ENCODE measurements at places on chromosomes 1 and 21.

DNA sequence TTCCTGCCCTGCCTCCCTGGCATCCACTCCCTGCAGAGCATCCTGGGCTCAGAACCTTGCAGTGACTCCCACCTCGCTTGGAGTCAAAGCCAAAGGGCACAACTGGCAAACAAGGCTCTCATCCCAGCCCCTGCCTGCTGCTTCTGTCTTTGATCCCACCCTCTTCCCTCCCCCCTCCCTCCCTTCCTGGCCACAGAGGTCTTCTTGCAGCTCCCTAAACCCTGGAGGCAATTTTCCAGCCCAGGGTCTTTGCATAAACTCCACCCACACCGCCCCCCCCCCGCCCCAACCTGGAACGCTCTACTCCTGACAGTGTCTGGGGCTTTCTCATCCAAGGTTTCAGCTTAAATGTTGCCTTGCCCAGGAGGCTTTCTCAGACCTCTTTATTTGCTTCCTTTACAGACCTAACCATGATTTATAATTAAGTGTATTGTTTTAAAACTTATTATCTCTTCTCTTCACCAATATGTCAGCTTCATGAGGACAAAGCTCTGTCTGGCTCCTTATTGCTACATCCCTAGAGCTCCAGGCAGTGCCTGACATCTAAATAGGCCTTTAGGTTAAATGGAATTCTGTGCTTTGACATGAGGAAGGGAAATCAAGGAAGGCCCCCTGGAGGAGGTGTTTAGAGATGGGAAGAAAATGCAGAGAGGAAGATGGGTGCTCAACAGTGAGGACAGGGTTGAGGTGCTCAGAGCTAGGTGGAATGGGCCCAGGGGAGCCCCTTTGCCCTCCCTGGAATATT is 37.7 kb upstream of the PADI1 start:
- DNase-seq = no peak

GRCh38 chr1:229908689-229909088 is 158.3 kb upstream of the GALNT2 start:
- DNase-seq = no peak

- no peak for DNase-seq
Observed at GRCh38 chr1:216910081-216910840, 187.0 kb upstream of the ESRRG start.

DNA sequence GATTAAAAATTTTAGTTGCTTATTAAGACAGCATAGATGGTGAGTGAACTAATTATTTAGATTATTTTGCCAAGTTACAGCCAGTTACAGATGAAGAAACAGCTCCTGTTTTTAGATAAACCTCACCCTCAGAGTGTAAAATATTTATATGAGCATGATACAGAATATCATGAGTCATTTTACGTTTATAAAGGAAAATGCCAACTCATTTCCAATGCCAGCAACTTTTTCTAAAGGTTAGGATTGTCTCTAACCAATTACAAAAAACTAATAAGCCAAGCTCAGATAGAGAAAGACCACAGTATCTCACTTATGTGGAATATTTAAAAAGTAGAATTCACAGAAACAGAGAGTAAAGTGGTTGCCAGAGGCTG is 590.1 kb downstream of the LTN1 start:
- no peak for DNase-seq

- no peak for DNase-seq
Observed at GRCh38 chr1:248155927-248156326, 11.0 kb downstream of the OR2M5 start.

DNA sequence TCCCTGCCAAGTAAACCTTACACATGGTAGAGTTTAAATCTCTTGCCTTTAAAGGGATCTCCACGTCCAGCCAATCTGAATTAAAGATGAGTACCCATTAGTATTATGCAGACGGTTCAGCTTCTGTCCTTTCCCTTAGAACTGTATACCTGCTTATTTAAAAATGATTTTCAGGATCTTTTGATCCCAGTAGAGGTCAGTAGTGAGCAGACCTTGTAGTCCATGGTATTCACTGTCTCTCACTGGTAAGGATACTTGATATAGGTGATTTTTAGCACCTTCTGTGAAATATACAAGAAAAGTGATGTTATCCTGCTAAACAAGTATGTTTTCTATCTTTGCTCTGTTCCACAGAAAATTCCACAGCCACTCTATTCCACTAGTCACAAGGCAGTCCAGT is 1211.6 kb upstream of the ADGRL4 start:
- no peak for DNase-seq

DNA sequence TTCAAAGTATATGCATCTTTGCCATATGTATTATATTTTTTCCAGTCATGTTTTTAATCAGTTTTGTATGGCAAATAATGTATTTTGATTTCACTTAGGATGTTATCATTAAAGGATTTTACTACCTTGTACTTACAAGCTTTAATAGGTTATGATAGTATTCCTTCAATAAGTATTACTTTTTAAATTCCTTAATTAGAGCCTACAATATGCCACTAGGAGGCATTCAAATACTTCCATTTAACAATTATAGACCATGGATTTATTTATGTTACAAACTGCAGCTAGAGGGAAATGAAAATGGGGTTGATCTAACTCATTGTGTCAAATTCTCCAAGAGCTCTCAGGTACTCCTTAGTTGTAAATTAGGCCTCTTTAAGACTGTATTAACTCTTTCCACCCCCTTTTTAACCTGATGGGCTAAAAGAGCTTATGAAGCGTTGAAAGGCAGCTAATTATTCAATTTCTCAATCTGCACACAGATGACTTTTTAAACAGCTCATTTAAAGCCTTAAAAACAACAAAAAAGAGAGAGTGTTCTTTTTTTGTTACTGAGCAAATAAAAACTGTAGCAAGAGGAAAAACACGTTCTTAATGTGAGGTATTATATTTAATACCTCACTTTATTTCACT is 156.2 kb downstream of the DENND1B start:
- no peak for DNase-seq

DNA sequence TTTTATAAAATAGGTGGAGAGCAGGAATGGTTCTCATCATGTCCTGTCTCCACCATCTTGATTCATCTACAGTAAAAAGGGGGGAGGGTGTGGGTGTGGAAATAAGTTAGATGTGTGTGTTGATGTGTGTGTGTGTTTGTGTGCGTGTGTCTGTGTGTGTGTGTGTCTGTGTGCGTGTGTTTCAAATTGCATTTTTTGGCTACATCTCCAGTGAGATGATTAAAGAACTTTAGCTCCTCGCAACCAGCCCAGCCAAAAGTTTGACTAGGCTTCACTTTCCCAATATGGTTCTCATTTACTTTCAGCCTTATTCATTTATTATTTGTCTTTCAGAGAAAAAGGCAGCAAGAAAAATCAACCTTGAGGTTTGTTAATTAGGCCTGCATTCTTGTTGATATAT is 14.7 kb upstream of the HAO2 start:
- no peak for DNase-seq

DNA sequence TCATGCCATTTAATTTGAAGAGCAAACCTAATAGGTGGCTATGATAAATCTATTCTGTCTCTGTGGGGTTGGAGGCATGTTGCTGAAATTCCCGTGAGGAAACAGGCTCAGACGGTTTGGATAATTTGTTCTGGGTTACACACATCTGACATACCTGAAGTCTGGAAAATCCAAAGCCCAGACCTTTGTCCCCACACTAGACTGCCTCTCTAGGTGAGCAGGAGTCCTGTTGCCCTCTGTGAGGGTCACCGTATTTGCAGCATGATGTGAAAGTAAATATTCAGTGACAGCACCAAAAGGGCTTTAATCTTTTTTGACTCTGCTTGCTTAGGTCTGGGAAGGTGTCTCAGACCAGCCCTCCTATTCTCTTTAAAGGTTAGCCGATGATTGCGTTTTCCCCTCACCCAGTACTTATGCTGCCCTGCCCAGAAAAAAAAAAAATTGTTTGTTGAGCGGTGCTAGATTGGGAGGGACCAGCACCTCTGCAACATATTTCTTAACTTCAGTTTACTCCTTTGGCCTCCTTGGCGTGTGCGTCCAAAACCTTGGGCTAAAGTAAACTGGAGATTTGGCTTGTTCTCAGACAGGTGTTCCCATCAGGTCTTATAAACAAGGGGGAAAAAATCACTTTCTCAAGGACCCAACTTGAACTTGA is 67.0 kb downstream of the CACHD1 start:
- DNase-seq = no peak

GRCh38 chr1:76951153-76951552 is 83.9 kb downstream of the ST6GALNAC5 start:
- DNase-seq = no peak

DNA sequence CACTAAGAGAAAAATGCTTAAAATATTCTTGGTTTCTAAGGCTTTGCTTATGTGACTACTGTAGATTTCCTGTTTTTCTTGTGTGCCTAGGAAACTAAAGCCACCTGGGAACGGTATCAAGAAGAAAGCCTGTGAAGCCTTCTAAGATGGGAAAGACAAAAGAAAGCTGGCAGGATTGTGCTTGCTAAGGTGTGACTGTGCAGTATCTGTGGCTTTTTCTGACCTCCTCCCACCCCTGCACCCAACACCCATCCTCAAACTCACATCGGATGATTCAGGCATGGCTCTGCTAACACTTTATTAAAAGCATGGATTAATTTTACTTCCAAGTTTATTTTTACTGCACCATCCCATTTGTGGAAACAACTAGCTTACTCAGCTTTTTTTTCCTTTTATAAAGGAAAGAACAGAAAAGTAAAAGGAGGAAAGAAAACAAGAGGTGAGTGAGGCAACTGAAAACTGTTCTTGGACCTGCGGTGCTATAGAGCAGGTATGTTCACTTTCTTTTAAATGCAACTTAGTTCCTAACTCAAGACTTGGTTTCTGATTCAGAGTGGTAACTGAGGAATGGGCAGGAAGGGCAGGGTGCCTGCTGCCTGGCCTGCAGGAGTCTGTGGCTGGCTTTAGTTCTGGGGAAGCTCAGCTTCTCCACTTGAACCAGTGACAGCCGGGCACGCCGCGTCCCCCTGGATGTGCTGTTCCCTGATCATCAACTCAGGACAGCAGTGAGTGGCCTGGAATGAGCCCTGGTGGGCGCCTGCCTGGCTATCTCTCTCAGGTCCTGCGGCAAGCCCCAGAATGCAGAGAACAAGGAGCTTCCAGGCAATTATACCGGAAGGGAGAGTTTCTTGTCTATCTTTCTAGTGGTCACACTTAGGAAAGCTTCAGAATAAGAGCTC is at the start of gene GBP6:
TSS of gene GBP6 (plus strand) at position 422 of the 899 bp plus-strand sequence. CDS start 4,493 bp downstream, outside the sequence.
- DNase-seq = peak; percentile 51

- DNase-seq = no peak
Observed at GRCh38 chr1:93620841-93621210, 60.8 kb downstream of the BCAR3 start.

- peak; percentile 95 for DNase-seq
Observed at GRCh38 chr1:193479187-193479586, 292.8 kb upstream of the B3GALT2 start.

GRCh38 chr1:179938752-179939151 is 15.9 kb upstream of the CEP350 start:
- DNase-seq = no peak

DNA sequence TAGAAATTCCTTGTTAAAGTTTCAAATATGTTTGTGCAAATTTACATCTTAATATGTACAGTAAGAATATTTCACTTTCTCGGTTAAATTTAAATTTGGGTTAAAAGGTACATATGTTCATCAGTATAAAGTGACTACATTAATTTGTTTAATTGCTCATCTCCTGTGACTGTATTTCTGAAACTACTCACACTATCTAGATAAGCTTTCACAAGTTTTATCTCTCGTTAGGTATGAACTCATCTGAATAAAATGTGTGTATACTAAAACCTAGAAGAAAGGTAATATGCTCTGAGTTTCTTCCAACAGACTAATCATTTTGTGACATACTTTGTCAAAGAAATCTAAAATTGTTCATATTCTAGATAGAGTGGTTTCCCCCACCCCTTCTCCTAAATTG is 150.7 kb downstream of the PATJ start:
- no peak for DNase-seq

DNA sequence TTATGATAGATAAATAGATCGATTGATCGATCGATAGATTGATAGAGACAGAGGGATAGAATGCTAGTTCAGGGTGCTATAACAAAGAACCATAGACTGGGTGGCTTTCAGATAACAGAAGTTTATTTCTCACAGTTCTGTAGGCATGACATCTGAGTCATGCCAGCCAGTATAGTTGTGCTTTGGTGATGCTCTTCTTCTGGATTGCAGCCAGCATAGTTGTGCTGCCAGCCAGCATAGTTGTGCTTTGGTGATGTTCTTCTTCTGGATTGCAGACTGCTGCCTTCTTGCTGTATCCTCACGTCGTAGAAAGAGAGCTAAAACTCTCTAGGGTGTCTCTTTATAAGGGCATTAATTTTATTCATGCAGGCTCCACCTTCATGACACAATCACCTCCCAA is 860.8 kb downstream of the BRINP3 start:
- DNase-seq = no peak

DNA sequence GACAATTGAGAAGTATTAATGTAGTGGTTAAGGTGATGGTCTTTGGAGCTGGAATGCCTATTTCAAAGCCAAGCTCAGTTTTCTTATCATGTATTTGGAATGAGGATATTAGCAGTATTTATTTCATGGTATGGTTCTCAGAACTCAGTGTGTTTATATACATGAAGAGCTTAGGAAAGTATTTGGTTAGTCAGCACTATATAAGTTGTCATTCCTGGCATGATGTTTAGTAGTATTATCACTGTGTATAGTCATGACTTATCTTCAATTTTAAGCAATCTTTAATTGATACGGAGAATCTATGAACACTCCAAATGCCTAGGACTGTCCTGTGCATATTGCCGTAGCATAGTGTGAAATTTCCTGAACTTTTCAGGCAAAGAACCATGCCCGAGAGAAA is 501.9 kb upstream of the USP24 start:
- no peak for DNase-seq

DNA sequence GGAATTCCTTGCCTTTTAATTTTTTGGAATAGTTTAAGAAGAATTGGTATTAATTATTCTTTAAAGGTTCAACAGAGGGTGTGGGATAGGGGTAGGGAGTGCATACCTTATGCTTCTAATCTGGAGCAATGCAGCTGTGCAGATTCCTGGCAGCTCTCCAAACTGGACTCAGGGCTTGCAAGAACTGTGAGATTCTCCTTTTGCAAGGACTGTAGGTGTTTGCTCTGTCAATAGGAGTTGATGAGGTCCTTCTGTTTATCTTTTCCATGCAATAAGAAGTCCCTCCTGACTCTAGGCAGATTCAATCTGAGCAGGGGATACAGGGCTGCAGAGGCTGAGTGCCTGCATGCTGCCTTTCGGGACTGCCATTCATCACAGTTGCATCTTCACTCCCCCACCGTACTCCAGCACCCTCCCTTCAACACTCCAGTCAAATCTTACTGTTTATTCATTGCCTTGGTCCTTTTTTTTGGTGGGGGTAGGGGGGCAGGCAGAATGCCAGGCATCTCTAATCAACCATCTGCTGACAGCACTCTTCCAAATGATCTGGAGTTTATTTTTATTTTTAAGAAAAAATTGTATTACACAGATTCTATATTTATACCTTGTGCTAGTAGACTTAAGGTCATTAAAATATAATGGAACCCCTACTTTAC is 122.3 kb downstream of the DISC1 start:
- DNase-seq = no peak

- no peak for DNase-seq
Observed at GRCh38 chr1:243354511-243355153, 98.8 kb downstream of the SDCCAG8 start.

Measured in activated CD8-positive, alpha-beta memory T cell treated with anti-CD3 and anti-CD28 coated beads, Interleukin-2, amount 10 ng/mL, durations not matched to agents 7 days and 5 days (primary cell).